Stimulated activated CD4-positive, alpha-beta T cell treated with anti-CD3 and anti-CD28 coated beads, Interleukin-12 subunit alpha, Interleukin-12 subunit beta, amount 100 ng/mL, for 24 hours (primary cell): ENCODE measurements at places on chromosomes 5 and 9.

DNA sequence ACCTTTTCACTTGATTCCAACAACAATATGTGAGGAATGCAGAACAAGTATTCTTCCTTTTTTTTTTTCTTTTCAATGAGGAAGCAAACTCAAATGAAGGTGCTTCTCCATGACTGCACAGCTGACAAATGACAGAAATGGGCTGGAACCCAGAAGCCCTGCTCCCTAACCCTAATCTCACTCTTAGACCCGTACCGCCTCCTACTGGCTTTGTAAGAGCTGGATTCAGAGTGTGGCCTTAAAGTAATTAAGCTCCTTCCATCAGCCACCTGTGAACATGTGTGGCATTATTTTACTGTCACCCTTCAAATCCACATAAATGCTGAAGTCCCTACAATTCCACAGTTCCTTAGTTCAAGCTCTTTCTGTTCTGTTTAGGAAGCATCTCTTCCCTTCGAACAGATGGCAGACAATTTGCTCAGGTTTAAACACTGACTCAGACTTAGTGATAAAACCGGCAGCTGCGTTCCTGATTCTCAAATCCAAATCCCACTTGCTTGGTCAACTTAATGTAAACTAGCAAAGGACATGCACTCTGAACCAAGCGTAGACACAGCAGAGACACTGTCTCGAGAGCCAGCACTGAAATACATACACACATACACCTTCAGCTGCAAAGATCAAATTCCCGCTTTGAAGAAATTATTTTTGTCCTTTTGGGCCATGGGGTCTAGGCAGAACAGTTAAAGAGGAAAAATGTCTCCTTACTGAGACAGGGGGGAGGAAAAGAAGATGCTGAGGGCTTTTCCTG lies 316.7 kb upstream of the TLE4 start:
- no peak for DNase-seq

- DNase-seq: no peak
Observed at GRCh38 chr5:96712100-96712746, 50.0 kb downstream of the CAST start.

GRCh38 chr9:93579711-93580516 lies 3.5 kb downstream of the PHF2 start:
- no peak for DNase-seq

GRCh38 chr9:95504053-95504963 lies 12.5 kb downstream of the PTCH1 start:
- DNase-seq: no peak

DNA sequence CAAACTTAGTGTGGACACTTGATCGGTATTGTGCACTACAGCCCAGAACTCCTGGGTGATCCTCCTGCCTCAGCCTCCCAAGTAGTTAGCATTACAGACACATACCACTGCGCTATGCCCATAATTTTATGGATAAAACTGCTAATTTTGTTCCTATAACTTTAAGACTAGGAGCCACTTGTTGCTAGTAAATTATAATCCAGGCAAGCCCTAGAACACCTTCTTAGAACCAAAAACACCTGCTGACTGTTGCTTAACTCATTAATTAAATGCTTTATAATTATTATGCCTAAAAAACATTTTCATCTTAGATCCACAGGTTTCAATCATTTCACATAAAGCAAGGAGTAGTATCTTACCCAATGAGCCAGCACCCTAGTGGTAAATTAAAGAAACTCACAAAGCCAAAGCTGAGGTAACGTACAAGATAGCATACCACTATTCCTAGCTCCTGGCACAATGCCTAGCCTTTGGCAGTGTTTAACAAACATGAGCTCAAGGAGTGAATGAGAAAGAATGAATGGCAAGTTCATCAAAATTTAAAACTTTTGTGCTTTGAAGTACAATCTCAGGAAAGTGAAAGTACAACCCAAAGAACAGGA lies 5.4 kb downstream of the MRPS27 start:
- no peak for DNase-seq

DNA sequence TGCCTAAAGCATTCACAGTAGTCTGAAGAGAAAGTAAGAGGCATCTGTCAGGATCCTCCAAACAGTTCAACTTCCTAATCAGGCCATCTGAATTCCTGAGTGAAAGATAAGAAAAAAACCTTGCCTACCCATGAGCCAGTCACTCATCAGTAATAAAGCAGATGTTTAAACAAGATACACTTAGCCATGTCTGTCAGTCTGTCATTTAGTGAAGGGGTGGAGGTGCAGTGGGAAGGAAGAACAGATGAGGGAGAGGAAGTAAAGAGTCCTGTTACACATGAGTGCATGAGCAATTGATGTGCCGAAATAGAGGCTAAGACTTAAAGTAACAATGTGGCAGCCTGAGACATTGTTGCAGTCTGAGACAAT lies 29.9 kb upstream of the DMRTA1 start:
- no peak for DNase-seq

DNA sequence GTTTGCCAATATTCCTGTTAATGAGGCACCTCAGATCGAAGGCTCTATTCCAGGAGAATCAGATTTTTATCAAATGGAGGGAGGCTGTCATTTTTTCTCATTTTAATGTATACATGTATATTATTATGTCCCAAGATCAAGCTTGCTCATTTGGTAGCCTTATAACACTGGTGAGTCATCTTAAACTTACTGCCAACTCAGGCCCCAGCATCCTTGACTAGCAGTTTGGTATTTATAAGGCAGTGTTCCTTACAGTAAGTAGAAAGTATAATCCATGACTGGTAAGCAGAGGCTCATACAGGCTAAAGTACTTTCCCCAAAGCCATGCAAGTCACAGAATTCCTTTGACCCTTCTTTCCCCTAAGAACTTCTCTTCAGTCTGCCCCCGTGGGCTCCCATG lies 90.7 kb upstream of the NR3C1 start:
- no peak for DNase-seq

- DNase-seq: no peak
Observed at GRCh38 chr5:42495914-42496313, 72.7 kb downstream of the GHR start.

- DNase-seq: peak; percentile 46
Observed at GRCh38 chr5:140346348-140347221, at the start of gene HBEGF. Gene HBEGF (minus strand): TSS chr5:140346603. CDS start chr5:140346328, 275 bp downstream.

DNA sequence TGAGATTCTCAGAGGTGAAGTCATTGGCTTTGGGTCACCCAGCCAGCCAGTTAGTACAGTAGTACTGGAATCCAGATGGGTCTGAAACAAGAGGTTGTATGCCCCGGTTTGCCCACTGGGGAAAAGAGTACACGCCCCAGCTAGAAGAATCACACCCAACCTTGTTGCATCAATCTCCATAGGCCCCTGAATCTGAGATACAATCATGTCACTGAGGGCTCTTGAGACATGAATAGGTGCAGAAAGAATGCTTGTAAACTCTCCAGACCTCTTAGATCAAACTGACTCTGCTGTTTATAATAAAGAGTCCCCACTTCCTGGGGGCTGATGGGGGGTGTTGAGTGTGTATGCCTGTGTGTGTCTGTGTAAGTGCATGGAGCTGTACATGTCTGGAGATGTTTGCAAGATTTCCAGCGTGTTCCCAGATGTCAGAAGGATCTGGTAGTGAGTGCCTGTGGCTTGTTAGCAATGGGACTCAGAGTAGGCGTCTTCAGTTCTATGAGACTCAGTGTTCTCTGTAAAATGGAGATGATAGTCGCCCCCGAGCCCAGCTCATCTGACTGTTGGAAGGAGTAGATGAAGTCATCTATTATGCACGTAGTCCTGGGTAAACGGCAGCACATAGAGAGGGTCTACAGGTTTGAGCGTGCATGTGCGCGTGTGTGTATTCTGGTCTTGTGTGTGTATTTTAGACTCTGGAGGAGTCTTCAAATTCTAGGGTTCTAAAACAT lies 48.2 kb downstream of the COL27A1 start:
- no peak for DNase-seq

DNA sequence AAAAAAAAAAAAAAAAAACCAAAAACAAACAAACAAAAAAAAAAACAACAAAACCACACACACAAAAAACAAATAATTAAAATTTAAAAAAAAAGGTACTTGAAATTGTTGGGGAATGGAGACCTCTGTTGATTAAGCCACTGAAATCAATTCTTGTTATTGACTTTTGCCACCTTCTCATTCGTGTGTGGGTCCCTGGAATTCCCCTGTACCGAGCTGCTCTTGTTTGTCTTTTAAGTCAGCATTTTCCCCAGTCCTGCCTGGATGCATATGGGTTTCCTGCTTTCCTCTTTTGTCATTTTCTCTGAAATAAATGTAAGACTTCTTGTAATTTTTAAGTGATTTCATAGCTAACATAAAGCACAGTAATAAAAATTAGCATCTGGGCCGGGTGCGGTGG lies 45.5 kb downstream of the GPBP1 start:
- DNase-seq: no peak

GRCh38 chr5:180311216-180311615 lies 19.3 kb upstream of the MAPK9 start:
- no peak for DNase-seq

DNA sequence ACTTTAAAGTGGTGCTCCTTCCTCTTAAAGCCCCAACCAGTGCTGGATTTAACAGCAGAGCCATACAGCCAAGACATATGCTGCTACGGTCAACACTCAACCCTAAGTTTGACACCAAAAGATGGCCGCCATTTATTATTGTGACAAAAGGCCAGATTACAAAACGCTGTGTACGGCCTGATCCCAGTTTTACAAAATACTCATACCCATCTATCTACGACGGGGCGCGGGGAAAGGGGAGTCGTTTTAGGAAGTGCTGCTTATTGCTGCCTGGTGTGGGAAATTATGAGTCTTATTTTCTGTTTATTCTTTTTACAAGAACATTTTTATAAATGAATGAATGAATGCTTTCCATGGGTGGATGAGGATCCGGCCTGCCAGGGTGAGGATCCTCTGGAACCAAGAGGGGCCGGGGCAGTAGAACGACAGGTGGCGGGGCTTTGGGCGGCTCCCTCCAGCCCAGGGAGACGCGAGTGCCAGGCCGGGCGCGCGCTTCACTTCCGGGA lies 457 bp upstream of the IDNK start:
- peak; percentile 57 for DNase-seq

GRCh38 chr5:5146530-5147160 lies 6.5 kb downstream of the ADAMTS16 start:
- no peak for DNase-seq

DNA sequence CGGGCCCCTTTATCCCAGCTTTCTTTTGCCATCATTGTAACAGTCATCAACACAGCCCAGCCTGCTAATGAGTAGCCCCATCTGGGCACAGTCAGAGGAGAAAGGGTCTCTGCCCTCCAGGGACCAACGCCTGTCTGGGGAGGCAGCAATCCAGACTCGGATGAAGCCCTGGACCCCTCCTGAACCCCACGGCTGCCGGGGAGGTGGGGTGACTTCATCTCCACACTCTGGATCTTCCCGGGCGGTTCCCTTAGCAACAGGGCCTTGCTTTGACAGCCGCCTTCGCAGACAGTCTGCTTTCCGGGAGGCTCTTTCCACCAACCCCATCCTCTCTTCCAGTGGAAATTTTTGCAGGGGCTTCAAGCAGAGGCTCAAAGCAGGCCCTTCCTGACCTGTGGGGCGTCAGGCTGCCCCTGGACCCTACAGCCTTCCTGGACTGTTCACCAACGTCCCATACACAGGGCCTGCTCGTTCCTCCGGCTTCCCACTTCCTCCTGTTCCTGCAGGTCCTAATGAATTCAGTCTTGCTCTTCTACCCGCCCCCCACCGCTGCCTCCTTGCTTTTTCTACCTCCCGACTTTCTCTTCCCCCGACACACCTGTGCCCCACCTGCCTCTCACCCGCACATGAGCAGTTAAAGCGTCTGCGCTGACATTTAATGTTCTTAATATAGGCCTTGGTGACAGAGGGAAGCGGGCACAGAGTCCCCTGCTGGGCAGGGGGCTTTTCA lies 161.7 kb upstream of the MVB12B start:
- DNase-seq: no peak

DNA sequence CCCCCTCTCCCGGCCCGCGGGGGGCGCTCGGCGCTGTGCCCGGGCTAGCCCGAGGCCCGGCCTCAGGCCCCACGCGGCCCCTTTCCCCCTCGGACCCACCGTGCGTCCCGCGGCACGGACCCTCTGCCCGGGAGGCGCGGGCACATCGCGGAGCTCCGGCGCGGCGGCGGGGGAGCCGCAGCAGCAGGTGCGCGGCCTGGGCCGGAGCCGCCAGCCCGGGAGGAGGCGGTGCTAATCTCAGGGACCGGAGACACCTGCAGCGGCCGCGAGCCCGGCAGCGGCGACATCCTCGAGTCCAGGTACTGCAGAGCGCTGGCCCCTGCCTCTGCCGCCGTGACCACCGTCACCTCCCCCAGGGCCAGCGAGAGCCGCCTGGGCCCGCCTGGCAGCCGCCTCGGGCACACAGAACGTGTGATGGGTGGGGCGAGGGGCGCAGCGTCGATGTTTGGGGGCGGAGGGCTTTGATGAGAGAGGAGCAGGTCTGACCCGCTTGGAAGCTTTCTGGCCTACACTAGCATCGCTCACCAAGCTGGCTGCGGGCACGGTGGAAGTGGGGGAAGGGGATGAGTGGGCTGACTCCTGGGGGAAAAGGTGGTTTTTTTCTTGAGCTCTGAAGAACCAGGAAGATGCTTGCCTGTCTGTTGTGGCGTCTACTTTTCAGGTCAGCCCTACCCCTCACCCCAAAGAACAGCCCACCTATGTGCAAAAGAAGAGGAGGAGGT lies 524 bp downstream of the CYFIP2 start:
- no peak for DNase-seq

- DNase-seq: no peak
Observed at GRCh38 chr5:7500256-7500655, 104.3 kb downstream of the ADCY2 start.

DNA sequence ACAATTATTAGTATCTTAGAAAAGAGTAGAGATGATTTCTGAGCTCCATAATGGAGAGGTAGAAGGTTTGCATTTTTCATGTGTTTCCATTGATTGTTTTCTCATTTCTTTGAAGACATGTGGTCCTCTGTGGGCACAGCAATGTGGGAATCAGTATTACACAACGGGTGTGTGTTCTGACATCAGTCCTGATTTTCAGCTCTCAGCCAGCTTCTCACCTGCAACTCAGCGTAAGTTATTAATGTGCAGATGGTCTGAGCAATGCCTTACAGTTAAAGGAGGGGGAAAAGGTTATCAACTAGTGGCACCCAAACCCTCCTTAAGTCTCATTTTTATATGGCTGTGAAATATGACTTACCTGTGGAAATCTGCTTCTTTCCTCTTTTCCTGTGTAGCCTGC lies 59.1 kb downstream of the ITGA2 start:
- no peak for DNase-seq

GRCh38 chr5:59157068-59157467 lies 574.2 kb downstream of the RAB3C start:
- no peak for DNase-seq

DNA sequence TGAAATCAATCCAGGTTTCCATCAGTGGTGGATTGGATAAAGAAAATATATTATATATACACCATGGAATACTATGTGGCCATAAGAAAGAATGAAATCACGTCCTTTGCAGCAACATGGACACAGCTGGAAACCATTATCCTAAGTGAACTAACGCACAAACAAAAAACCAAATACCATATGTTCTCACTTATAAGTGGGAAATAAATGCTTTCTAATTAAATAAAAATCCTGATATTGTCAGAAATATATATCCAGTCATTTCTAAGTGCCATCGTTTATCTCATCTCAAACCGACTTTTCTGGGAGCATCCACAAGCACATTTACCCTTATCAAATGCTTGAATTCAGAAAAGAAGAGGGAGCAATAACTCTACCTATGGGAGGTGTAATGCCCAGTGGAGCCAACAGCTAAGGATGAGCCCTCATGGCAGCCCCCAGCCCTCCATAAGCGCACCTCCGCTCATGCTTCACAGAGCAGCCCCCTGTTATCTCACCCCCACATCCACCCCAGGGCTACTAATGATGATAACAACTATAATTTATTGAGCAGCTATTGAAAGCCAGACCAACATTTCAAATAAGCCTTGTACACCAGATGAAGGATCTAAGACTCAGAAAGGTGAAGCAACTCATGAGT lies 101.7 kb upstream of the SPOCK1 start:
- no peak for DNase-seq
